NCI-H1105 treated with DMSO at 0.1 percent for 48 hours (cell line): ENCODE measurements at places on chromosomes 13 and 19.

- DNase-seq, result no peak
Observed at GRCh38 chr19:13031917-13032623, 36.8 kb downstream of the NFIX start.

DNA sequence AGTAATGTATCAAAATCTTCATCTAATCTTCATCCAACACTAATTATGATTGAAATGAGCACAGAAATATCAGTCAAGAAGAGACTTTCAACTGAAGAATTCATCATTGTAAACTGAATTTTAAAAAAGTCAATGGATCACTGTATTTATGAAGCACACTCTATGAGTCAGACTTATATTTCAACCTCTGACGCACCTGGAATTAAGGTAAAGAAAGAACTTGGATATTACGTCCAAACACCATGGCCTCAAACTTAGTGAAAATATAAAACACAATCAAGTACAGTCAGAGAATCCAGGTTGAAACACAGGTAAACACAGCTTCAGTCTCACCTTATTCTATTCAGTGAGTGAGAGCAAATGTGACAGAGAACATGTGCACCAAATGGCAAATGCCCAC is 39.5 kb downstream of the MIPEP start:
- no peak for DNase-seq

GRCh38 chr13:44734201-44734707 is 158.1 kb upstream of the TSC22D1 start:
- no peak for DNase-seq

- no peak for DNase-seq
Observed at GRCh38 chr13:43764349-43764748, 22.4 kb downstream of the ENOX1 start.

GRCh38 chr13:24074678-24075077 is 85.8 kb upstream of the SPATA13 start:
- DNase-seq, result no peak
